Hematopoietic multipotent progenitor cell (in vitro differentiated cells): ENCODE measurements at places on chromosomes 7 and 10. TPM values are rescaled to one million over a fixed set of nuclear protein-coding genes. Genes with fewer than 3 reads are reported as not detected.

The ABCC2 gene
- total RNA-seq: 0.27 TPM

The MOSPD3 gene
- total RNA-seq: 12.1 TPM

The GRID2IP gene
- total RNA-seq: 3.2 TPM

The PNLIPRP1 gene
- total RNA-seq: not detected

The SDK1 gene
- total RNA-seq: 0.81 TPM

DNA sequence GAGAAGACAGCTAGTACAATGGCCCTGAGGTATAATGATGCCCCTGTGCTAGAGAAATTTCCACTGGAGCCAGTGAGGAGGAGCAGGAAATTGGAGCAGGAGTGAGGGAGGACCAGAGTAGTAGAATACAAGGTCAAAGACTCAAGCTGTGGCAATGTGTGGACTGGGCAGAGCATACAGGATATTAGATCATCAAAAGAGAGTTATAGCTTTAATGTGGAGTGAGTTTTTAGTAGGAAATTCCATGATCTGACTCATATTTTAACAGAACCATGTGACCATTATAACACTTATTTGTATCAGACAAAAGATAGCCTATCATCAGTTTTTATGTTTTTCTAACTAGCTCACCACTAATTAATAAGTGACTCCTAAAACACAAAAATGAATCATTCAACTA lies 154.1 kb downstream of the DGKB start:
- DNase-seq: no peak

- no peak for DNase-seq
Observed at GRCh38 chr7:42945821-42946626, 13.8 kb downstream of the MRPL32 start.

- no peak for DNase-seq
Observed at GRCh38 chr7:133932591-133932990, 194.5 kb upstream of the LRGUK start.

DNA sequence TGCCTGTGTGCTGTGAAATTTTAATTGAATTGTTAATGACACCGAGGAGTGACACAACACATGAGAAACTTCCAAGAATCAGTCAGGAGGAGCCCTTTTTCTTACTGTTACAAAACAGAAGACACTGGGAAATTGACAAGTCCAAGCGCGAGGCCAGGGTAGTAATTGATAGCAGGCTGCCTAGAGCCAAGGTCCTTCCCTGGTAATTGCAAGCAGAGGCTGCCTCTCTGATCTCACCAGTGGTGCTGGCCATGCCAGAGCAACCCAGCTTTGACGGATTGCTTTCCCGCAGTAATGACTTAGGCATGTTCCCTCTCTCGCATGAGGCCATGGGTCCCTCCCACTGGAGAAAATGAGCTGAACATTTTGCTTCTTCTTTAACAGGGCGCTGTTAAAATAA lies 111.5 kb downstream of the LRMDA start:
- DNase-seq: no peak

- peak; percentile 46 for DNase-seq
Observed at GRCh38 chr7:121000081-121000983, 11.8 kb downstream of the CPED1 start.

- no peak for DNase-seq
Observed at GRCh38 chr7:45625067-45625466, 50.9 kb downstream of the ADCY1 start.

DNA sequence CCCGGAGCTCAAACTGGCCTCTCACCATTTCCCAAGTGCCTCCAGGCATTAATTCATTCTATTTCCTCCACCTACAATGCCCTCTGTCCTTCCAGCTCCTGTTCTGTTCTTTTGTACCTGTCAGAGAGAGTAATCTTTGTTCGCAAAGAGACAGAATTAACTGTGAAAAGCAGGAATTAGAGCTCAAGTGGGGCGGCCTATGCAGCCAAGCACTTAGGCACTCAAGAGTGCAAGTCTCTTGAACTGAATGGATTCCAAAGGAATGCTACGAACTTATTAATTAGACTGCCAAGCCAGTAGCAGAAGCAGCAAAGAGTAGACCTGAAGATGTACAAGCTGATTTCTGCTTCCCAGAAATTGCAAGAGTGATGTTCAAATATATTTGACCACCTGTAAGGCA lies 338.3 kb upstream of the AUTS2 start:
- DNase-seq: no peak

DNA sequence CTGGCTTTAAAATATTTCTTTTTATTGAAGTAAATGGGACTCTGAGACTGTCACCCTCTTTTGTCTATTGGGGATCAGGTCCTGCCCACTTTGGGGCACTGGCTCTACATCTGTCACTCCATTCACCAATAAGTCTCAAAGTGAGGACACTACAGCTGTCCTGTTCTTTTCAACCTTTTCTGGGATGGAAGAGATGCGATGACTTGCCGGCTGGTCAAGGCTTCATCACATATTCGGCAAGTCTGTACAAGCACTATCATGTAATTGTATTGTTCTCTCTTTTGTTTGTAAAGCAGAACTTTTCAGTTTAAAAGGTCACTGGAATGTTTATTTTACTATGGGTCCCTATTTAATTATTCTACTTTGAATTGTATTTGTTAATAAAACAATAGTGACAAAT lies 17.7 kb upstream of the SP8 start:
- no peak for DNase-seq

- DNase-seq: no peak
Observed at GRCh38 chr7:115634633-115635032, 395.9 kb downstream of the TFEC start.

GRCh38 chr7:151341357-151342101 lies at the start of gene NUB1:
Gene NUB1 (plus strand): TSS chr7:151341812. CDS start chr7:151345350, 3,538 bp downstream.
- peak; percentile 88 for DNase-seq

- DNase-seq: no peak
Observed at GRCh38 chr7:425794-426188, 93.9 kb downstream of the PDGFA start.

DNA sequence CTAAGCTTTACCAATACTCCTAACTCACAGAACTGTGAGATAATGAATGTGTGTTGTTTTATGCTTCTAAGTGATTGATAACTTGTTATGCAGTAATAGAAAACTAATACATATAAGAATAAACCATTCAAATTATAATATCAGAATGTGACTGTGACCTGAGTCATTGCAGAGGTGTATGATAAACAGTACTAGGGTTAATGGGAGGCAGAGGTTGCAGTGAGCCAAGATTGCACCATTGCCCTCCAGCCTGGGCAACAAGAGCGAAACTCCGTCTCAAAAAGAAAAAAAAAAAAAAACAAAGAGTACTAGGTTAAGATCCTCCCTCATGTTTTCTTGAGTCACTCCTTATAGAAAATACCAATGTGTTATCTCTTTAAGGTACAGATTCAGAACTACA lies 950.3 kb downstream of the SORCS1 start:
- DNase-seq: no peak

DNA sequence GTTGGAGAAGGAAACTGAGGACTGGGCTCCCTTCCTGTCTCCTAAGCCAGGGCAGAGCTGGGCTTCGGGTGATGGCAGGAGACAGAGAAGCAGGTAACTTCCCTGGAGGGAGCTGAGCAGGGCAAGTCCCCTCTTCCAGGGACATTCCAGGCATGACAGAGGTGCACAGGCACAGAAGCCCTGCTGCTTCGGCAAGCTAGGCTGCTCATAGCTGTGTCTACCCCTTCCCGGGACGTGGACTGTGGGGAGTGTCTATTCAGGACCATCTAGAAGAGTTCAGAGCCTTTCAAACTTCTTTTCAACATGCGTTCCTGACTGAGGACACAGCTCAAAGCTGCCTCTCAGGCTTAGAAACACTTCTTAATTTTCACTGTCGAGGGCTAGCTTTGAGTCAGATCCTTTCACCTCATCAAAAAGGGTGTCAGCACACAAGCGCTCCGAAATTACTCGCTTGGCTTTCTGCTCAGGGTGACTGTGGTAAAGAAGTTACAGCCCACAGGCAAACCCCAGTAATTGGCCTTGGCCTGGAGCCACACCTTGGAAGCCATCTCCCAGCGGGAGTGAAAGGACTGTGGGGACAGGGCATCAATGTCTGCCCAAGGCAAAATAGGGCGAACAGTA lies 63.7 kb upstream of the STEAP1B start:
- DNase-seq: no peak

DNA sequence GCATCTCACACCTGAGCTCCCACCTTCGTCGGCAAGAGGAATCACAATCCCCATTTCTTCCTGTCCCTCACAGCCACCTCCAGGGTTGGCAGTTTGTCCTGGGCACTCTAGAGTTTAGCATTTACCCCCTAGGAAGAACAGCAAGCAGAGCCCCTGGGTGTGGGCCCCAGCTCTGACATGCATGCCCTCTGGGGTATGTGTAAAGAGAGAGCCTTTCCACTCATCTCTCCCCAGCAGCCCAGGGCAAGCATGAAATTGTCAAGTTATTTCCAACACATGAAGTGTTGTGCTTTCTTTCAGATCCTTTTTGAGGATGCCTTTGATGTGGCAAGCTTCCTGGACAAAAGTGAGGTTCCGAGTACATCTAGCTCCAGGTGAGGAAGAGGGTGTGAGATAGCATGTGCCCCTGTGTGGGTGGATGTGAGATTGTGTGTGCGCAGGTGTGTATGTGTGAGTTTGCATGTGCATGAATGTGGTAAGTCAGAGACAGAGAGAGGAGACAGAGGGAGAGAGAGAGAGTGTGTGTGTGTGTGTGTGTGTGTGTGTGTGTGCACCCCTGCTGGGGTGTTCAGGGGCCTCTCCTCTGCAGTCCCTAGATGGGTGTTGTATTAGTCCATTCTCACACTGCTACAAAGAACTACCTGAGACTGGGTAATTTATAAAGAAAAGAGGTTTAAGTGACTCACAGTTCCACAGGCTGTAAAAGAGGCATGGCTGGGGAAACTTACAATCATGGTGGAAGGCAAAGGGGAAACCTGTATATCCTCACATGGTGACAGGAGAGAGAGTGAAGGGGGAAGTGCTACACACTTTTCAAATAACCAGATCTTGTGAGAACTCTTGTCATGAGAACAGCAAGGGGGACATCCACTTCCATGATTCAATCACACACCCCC lies 18.1 kb downstream of the STRA8 start:
- no peak for DNase-seq

- DNase-seq: no peak
Observed at GRCh38 chr7:44274623-44274975, 50.8 kb downstream of the CAMK2B start.

- no peak for DNase-seq
Observed at GRCh38 chr10:11530806-11531205, 80.6 kb downstream of the USP6NL start.

DNA sequence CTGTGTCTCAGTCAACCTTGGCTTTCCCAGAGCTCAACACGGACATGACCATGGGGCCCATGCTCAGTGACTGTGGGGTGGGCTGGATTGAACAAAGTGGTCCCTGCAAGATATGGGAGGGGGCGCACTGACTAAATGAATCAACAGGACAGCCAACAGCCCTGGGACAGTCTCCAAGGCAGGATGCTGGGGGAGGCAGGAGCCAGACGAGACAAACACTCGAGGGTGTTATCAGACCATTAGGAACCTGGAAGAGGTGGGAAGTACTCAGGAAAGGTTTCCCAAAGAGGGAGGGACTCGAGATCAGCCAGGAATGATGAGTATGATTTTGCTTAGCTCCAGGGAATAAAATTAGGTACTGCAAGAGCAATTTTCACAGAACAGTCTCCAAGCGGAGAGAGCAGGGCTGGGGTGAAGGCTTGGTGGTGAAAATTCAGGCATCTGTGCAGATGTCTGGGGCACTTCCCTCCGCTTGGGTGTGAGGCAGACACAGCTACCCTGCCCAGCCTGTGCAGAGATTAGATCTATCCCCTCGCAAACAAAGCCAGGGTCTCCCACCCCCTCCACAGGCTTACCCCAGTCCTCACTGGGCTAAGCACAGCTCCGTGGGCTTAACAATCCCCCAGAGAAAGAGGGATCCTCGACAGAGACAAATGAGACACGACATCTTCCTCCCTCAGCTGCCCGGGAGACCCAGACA lies 261.1 kb upstream of the ZMIZ1 start:
- DNase-seq: no peak

GRCh38 chr7:113119429-113119828 lies 1.1 kb upstream of the SMIM30 start:
- no peak for DNase-seq

GRCh38 chr7:115679976-115680375 lies 350.6 kb downstream of the TFEC start:
- peak; percentile 19 for DNase-seq
